Activated CD4-positive, alpha-beta T cell treated with anti-CD3 and anti-CD28 coated beads for 36 hours (primary cell): ENCODE measurements at places on chromosomes 1 and 21. TPM values are rescaled to one million over a fixed set of nuclear protein-coding genes. Genes with fewer than 3 reads are reported as not detected.

DNA sequence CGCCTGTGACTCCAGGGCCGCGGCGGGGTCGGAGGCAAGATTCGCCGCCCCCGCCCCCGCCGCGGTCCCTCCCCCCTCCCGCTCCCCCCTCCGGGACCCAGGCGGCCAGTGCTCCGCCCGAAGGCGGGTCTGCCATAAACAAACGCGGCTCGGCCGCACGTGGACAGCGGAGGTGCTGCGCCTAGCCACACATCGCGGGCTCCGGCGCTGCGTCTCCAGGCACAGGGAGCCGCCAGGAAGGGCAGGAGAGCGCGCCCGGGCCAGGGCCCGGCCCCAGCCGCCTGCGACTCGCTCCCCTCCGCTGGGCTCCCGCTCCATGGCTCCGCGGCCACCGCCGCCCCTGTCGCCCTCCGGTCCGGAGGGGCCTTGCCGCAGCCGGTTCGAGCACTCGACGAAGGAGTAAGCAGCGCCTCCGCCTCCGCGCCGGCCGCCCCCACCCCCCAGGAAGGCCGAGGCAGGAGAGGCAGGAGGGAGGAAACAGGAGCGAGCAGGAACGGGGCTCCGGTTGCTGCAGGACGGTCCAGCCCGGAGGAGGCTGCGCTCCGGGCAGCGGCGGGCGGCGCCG is at the start of gene SIM2:
SIM2 (plus strand) TSS at position 135 of the 565 bp plus-strand sequence. CDS start 632 bp downstream, outside the sequence.
- DNase-seq = peak; percentile 44
- no peak within 1 kb of the TSS for H3K27ac ChIP-seq
- peaks cover 68% of the 10 kb centered on the region for H3K27me3 ChIP-seq
- H3K4me3 ChIP-seq = peak within 1 kb of the TSS; percentile 64
- peaks cover 21% of the 10 kb centered on the region for H3K4me1 ChIP-seq

The PAQR6 gene
- 5.7 TPM for total RNA-seq

The SEMA6C gene
- total RNA-seq = 3.2 TPM

DNA sequence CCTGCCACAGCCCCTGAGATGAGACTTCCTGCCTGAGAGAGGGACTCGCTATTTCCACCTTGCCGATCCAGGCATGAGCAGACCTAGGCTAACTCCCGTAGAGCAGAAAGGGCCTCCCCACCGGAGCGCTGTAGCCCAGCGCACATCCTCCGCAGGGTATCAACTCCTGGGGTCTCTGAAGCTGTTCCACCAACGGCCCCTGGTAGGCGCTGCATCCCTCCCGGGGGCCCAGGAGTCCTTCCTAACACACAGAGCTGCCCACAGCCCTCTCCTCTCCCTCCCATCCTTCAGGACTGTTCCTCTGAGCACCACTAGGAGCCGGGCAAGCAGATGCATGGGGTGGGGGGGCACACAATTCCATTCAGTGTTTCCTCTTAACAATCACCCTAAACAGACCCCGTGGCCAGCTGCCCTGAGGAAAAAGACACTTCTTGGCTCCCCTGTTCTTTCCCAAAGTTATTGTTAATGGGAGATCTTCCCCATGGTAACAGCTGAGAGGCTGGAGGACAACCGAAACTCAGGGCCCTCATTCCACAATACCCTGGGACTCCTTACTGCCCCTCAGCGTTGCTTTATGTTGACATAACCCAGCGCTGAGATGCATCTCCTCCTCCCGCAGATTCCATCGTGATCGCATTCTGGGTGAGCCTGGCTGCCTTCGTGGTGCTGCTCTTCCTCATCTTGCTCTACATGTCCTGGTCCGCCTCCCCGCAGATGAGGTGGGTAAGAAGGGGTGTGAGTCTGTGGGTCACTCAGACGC is 7.5 kb downstream of the MRAP start:
- H3K27me3 ChIP-seq = no peaks in the 10 kb centered on the region
- no peak overlapping the region for H3K4me3 ChIP-seq
- no peak overlapping the region for H3K27ac ChIP-seq
- H3K4me1 ChIP-seq = peaks cover 5% of the 10 kb centered on the region
- peaks cover 22% of the 10 kb centered on the region for H3K36me3 ChIP-seq

- H3K36me3 ChIP-seq = peaks cover 15% of the 10 kb centered on the region
- no peak overlapping the region for H3K4me3 ChIP-seq
- no peak overlapping the region for H3K27ac ChIP-seq
- H3K4me1 ChIP-seq = peaks cover 3% of the 10 kb centered on the region
- no peak for DNase-seq
Observed at GRCh38 chr1:21034725-21035628, 141.7 kb downstream of the EIF4G3 start.

The KRTCAP2 gene
- total RNA-seq = 125 TPM

- no peaks in the 10 kb centered on the region for H3K36me3 ChIP-seq
- H3K4me1 ChIP-seq = no peaks in the 10 kb centered on the region
- no peaks in the 10 kb centered on the region for H3K27me3 ChIP-seq
- DNase-seq = no peak
- no peak overlapping the region for H3K27ac ChIP-seq
Observed at GRCh38 chr1:34037109-34037508, 127.9 kb downstream of the CSMD2 start.

GRCh38 chr1:204112876-204113730 is 38.7 kb downstream of the ETNK2 start:
- no peak for DNase-seq
- H3K4me1 ChIP-seq = no peaks in the 10 kb centered on the region
- H3K36me3 ChIP-seq = no peaks in the 10 kb centered on the region
- no peak overlapping the region for H3K4me3 ChIP-seq
- no peak overlapping the region for H3K27ac ChIP-seq

DNA sequence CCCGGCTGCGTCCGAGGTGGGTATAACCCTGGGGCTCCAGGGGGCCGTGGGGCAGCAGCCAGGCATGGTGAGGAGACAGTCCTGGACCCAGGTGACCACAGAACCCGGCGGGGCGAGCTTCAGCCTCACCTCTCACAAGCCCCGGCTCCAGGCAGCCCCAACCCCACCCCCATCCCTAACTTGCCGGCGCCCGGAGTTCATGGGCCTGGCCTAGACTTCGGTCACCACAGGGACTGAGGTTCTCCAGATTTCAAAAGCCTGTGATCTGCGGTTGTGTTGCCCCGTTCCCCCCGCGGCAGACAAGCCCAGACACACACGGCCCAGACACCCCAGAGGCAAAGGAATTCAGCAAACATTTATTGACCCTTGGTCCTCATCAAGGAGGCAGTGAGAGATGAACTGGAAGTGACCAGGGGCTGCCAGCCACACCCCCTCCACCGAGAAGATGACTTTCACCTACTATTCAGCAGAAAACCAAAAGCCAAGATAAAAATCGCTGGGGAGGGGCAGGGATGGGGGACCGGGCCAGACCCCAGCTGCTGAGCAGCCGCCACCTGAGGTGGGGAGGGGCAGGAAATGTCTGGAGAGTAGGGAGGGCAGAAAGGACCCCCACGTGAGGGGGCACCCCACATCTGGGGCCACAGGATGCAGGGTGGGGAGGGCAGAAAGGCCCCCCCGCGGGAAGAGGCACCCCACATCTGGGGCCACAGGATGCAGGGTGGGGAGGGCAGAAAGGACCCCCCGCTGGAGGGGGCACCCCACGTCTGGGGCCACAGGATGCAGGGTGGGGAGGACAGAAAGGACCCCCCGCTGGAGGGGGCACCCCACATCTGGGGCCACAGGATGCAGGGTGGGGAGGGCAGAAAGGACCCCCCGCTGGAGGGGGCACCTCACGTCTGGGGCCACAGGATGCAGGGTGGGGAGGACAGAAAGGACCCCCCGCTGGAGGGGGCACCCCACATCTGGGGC is 3.9 kb downstream of the HES4 start:
- DNase-seq = no peak
- no peak overlapping the region for H3K27ac ChIP-seq
- peaks cover 18% of the 10 kb centered on the region for H3K27me3 ChIP-seq
- H3K4me1 ChIP-seq = peaks cover 30% of the 10 kb centered on the region

The TRIM67 gene
- total RNA-seq = not detected

DNA sequence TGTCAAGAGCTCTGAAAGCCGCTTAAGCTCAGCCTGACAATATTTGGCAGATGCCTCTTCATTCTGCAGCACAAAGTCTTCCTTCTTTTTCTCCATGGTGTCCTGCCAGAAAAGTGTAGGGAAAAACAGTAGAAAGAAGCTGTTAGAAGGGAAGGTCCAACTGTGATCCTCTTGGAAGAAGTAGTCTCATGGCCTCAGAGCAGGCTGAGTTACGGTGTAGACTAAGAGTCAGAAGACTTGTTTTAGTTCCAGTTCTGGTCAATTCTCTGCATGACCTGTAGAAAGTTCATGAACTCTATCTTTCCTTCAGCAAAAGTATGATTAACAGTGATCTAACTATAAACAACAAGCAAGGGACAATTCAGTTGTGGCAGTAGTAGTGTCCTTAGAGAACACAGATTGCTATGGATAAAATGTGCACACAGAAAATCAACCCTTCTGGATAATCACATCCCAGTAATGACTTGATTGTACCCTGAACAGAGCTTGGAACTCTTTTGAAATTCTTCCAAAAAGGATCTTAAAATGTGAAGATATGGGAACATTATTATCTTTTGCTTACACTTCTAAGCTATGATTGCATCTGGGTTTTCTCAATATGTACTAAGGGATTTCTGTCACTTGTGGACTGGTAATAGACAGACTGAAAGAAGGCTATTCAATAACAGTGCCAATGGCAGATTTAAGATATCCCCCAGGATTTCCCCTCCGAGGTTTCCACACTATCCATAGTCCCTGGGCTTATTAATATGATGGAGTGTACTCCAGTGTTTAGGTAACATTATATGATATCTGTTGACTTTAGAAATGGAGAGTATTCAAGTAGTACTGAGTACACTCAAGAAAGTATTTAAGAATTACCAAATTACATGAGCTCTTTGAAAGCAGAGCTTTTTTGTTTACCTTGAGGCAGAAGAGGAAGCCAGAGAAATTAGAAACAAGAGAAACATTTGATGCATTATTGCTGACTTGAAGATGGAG is 22.1 kb upstream of the GBP2 start:
- H3K27me3 ChIP-seq = peaks cover 12% of the 10 kb centered on the region
- no peak overlapping the region for H3K4me3 ChIP-seq
- H3K36me3 ChIP-seq = no peaks in the 10 kb centered on the region
- DNase-seq = no peak
- H3K4me1 ChIP-seq = peaks cover 16% of the 10 kb centered on the region
- H3K27ac ChIP-seq = no peak overlapping the region
